ENCODE measurements at places on chromosomes 6 and 20.

DNA sequence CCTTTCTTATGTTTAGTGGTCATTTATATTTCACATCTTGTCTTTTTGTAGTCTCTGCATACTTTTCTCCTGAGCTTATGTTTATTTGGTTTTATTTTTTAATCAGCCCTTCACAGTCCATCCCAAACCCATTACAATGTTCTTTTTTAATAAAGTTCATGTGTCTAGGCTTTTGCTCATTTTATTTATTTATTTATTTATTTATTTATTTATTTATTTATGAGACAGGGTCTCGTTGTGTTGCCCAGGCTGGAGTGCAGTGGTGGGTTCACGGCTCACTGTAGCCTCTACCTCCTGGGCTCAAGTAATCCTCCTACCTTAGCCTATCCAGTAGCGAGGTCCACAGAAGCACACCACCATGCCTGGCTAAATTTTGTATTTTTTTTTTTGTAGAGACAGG is 3.1 kb downstream of the COQ3 start:
- no peak for DNase-seq

- DNase-seq: no peak
These were observed 30.8 kb downstream of the SIM1 start for GRCh38 chr6:100433726-100434435.

DNA sequence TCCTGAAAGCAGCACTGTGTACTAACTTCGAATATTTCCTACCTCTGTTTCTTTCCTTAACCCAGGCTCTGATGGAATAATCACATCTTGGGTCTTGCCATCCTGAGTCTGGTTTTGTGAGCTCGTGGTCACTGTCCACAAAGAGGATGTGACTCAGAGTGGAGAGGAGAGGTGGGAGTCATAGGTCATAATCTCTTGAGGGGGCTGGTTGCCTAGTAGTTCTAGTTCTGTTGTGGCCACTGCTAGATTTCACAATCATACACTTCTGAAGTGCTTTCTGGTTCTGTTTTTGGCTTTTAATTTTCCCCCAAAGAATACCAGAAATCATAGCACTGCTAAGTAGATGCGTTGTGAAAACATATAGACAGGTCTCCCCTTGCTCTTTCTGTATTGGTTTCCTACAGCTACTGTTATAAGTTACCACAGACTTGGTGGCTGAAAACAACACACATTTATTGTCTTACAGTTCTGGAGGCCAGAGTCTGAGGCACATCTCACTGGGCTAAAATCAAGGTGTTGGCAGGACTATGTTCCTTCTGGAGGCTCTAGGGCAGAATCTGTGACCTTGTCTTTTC is 102.8 kb downstream of the NRSN1 start:
- no peak for DNase-seq

DNA sequence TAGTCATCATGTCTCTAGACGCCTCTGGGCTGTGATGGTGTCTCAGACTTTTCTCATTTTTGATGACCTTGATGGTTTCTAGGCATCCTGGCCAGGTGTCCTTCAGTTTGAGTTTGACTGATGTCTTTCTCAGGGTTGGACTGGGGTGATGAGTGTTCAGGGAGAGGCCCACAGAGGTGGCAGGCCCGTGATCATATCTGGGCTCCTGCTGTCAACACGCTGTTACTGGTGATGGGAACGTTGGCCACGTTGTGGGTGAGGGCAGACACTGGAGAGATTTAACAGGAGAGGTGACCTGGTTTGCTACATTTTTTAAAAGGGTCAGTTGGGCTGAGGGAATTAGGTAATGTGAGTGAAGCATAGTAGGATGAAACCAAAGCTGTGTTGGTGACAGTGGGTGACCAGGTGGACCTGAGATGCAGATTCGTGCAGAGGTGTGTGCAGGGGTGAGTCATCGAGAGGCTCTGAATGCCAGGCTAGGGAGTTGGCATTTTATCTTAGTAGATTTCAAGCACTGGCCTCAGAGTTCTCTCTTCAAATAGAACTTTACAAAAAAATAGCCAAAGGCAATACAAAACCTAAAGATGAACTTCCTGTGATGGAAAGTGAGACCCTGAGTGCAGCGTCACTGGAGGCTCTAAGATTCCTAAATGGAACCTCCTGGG is 174.1 kb downstream of the CDH26 start:
- no peak for DNase-seq

GRCh38 chr6:107956586-107957307 is 1.3 kb downstream of the SEC63 start:
- DNase-seq: no peak

DNA sequence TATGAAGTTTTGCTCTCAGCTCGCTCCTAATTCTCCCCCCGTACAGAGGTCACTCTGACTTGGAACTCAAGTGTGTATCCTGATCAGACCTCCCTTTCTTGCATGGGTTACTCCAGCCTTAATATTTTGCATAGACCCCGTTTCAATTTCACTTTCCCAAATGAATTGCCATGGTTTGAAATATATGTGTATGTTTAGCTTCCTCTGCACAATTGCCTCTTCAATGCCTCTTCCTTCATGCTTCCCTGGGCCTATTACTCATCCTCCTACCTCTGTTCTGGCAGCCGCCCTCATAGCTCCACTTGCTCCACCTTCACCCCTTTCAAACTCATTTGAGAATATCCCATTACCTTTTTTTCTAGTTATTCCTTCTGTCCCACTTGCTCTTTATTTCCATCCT is 90.0 kb upstream of the SAMD5 start:
- DNase-seq: no peak

- DNase-seq: no peak
These were observed 25.0 kb upstream of the RNF144B start for GRCh38 chr6:18362058-18362561.

DNA sequence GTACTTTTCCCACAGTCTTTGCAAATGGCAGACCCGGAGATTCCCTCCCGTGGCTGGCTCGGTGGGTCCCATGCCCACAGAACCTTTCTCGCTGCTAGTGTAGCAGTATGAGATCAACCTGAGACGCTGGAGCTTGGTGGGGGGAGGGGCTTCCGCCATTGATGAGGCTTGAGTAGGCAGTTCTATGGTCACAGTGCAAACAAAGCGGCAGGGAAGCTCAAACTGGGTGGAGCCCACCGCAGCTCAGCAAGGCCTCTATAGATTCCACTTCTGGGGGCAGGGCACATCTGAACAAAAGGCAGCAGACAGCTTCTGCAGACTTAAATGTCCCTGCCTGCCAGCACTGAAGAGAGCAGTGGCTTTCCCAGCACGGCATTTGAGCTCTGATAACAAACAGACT is 186.0 kb upstream of the KCNK16 start:
- no peak for DNase-seq

- DNase-seq: no peak
These were observed 154.0 kb downstream of the ZDHHC14 start for GRCh38 chr6:157534977-157535339.

DNA sequence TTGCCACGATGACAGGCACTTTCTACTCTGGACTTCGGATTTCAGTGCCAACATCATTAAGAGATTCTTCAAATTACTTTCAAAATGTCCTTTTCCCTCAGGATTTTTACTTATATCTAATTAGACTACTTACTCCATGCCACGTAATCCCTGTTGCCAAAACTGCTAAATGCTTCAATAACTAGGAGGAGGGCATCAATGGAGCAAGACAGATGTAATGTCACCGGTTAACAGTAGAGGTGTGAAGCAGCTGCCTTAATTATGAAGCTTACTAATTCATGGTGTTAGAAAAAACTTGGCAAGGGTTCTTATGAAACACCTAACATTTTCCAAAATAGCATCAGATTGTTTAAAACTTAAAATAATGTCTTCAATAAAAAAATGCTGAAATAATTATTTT is 111.2 kb upstream of the SIM1 start:
- DNase-seq: no peak

DNA sequence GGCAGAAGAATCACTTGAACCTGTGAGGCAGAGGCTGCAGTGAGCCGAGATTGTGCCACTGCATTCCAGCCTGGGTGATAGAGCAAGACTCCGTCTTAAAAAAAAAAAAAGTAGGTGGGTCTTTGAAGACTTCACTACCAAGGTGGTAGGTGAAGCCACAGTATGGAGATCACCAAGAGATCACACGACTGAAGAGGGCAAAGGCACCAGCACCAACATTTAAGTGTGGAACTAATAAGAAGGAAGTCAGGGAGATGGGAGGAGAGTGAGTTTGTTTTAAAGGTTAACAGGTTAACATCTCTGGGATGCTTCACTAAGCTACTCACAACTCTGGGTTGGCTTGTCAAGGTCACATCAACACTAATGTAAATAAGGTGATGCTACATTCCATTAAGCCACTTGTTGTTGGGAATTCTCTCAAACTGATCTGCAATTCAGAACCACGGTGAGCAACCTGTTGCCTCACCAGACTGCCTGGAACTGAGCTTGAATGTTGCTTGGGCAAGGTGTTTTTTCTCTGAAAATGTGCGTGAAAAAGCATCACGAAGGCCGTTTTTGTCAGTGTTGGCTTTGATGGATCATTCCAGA is 48.7 kb downstream of the KCTD20 start:
- no peak for DNase-seq

- DNase-seq: no peak
These were observed 119.0 kb upstream of the ZNF184 start for GRCh38 chr6:27591699-27592480.

GRCh38 chr6:77502981-77503380 is 39.7 kb upstream of the HTR1B start:
- no peak for DNase-seq

DNA sequence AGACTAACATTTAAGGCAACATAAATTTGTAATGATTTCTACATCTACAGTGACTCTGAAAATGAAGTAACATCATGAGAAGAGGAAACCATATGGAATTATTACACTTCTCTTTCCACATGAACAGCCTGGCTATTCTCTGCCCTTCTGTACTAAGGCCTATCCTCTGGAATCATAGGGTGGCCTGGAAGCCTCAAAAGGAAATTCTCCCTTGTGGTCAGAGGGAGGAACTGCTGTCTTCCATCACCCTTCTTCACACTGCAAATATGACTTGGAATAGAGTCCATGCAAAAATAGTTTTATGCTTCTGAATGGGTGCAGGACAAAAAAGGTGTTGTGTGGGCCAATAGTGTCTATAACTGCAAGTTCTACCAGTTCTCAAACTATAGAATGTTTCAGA is 44.6 kb upstream of the SH3BGRL2 start:
- no peak for DNase-seq

- DNase-seq: no peak
These were observed 902.3 kb upstream of the CITED2 start for GRCh38 chr6:140276719-140277118.

- no peak for DNase-seq
These were observed 906.8 kb downstream of the GRIK2 start for GRCh38 chr6:102300350-102300749.

DNA sequence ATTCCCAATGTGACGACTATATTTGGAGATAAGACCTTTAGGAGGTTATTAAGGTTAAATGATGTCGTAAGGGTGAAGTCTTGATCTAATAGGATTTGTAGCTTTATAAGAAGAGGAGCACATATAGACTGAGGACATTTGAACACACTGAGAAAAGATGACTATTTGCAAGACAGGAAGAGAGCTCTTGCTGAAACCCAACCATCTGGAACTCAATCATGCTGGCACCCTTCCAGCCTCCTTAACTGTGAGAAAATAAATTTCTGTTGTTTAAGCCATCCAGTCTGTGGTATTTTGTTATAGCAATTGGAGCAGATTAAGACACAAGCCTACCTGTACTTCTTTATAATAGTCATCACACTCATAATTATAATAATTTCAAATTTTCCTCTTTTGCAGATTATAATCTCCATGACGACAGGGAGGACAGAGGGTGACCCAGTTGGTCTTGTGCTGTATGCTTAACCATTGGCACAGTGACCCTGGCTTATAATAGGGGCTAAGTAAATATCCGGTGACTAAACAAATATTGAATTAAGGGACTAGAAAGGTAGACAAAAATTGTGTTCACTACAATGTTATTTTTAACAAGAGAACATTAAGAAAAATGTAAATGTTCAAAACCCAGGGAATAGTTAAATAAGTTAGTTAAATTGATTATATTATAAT is 206.4 kb upstream of the HDDC2 start:
- no peak for DNase-seq

DNA sequence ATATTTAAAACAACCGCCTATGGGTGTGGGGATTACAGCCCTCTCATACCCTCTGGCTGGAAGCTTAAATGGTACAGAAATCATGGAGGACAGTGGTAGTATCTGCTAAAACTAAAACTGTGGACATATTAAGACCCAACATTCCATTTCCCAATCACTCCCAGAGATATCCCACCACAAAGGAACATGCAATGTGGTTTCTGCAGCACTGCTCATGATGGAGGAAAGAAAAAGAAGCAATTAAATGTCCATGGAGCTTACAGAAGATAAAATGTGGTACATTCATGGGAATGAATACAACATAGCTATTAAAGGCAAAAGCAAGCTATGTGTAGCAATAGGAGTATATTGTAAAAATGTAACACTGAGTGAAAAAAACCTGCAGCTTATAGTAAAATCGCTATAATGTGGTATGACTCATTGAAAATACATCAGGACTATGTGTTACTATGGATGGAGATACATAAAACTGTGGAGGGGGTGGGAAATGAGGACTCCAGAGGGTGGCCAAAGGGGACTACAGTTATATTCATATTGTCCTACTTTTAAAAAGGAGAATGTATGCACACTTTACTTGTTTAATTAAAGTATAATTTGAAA is 22.9 kb upstream of the NNAT start:
- no peak for DNase-seq

DNA sequence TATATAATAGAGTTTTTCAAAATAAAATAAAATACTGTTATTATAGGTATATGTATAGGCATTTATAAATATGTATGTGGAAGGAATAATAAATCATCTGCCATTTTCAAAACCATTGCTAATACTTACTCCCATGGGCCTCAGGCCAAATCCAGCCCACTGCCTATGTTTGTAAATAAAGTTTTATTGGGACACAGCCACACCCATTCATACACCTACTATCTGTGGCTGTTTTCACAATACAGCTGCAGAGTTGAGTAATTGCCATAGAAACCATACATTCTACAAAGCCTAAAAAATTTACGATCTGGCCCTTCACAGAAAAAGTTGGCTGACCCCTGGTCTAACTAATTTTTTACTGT is 9.5 kb downstream of the ALDH5A1 start:
- no peak for DNase-seq

DNA sequence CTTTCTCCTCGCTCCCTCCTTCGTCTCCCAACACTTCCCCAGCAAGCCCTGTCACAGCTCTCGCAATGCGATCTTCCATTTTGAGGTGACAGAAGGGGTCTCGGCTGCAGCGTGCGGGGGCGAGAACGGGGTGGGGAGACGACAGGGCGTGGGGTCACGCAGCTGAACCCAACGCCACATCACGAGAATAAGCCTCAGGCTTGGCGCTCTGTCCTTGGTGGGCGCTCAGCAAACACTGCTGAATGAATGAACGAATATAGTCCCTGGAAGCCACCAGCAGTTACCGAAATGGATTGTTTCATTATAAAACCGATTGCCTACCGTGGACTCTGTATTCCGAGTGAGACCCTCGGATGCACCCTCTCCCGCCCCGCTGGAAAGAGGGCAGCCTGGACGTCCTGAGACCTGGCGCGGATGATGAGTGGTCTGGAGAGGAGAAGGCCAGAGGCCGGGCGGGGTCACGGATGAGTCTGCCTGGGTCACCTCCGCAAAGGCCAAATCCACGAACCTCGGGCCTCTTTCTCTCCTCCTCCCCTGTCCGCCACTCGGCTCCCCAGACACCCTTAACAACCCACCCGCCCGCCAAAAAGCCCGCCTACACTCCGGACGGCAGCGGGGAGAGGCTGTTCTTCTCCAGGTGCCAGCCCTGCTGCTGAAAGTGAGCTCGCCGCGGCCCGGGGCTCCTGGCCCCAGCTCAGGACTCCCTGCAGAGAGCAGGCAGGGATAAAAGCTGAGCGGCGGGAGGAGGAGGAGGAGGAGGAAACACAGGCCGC is 3.7 kb downstream of the NRN1 start:
- no peak for DNase-seq
